ENCODE measurements at places on chromosomes 3 and 15. TPM values are rescaled to one million over a fixed set of nuclear protein-coding genes. Genes with fewer than 3 reads are reported as not detected.

GRCh38 chr15:74378848-74379247 is 11.4 kb upstream of the CYP11A1 start:
- DNase-seq: no peak

DNA sequence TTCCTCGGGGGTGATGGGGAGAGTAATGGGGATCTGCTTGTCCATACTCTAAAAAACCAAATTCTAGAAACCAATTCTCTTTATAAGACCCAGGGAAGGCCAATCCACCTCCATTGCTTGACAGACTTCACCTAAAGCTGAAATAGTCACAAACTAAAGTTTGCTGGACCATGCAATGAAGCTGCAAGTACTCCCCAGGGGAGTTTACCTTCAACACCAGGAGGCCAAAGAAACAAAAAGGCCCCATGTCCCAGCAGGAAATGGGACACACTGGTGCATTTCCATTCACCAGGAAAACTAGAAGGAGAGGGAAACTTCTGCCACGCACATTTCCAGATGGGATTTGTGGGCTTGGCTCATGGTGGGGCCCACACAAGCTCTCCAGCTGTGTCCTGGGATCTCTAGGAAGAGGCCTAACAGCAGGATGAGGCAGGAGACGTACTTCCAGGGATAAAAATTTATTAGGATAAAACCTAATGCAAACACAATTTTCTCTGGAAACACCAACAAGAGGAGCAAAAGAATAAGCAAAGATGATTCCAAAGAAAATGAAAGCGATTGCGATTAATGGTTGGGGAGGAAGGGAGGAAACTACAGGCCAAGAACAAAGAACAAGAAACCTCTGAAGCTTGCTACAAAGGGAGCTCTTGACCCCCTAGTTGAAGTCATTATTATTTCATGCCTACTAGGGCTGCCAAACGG is 238.0 kb upstream of the LRTM1 start:
- no peak for DNase-seq

Gene LTF
- polyA plus RNA-seq: 6.9 TPM

Gene LMAN1L
- not detected for polyA plus RNA-seq

DNA sequence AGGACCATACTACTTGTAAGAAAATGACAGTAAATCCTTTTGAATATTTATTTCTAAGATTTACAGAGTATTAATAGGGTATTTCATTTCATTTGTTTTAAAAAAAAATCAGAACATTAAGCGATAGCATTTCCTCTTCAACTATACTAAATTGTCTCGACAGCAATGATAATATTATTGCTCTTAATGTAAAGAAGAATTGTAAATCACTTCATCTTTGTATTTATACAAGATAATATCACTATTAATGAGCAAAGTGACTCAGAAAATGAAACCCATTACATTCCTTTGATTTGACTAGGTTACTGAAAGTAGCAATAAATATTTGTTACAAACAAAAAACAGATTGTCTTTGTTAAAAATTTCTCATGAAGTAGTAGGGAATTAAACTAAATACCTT is 131.1 kb upstream of the CNTN4 start:
- DNase-seq: no peak

- no peak for DNase-seq
These were observed 303.4 kb downstream of the ZNF621 start for GRCh38 chr3:40827942-40828688.

Gene PPP1R14D
- polyA plus RNA-seq: 0.72 TPM

- DNase-seq: no peak
These were observed 44.8 kb downstream of the AP4E1 start for GRCh38 chr15:50953302-50953701.

- no peak for DNase-seq
These were observed 216.7 kb upstream of the CFAP20DC start for GRCh38 chr3:59266551-59266950.

Gene SLC25A36
- 50.8 TPM for polyA plus RNA-seq

Gene NME9
- polyA plus RNA-seq: 3.5 TPM

- no peak for DNase-seq
These were observed 18.6 kb downstream of the WHAMM start for GRCh38 chr15:82828075-82828474.

Gene ATP13A4
- 13.3 TPM for polyA plus RNA-seq
